CD4-positive, alpha-beta T cell treated with Interleukin-10 for 1 hour (primary cell): ENCODE measurements at places on chromosomes 16 and 17.

DNA sequence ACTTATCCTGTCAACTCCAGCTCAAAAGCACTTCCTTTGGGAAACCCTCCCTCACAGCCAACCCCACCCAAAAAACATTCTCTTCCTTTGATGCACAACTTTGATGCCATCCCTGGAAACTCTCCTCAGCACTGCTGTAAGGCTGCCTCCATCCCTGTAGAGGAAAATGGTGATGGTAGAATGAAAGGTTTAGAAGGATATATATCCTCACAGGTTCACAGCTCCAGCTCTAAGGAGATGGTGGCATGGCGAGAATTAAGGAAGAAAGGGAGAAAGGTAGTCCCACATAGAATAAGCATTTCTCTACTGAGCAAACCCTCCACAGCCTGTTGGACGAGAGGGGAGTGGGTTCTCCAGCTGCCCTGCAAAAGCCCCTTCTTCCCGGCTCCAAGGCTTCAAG, 2.2 kb upstream of the DLX4 start:
- DNase-seq, result no peak

- DNase-seq, result no peak
These were observed 356.4 kb downstream of the WWOX start for GRCh38 chr16:78455861-78456260.

DNA sequence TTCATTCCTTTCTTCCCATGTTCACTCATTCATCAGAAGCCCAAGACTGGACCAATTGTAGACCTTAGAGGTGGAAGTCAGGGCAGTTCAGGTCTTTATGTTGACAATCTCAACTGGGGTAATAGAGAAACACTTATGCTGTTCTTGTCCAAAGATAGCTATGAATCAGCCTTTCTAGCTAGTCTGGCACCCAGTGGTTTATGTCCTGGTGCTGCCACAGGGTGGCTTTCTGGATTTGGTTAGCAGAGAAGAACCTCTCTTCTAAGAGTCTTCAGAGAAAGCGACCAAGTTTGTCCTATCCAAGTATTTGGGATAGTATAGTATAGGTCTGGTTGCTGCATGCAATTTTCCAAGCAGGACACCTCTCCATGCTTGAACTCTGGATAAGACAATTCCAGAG, 83.3 kb downstream of the NOG start:
- no peak for DNase-seq

GRCh38 chr16:17759451-17760390, 289.0 kb upstream of the XYLT1 start:
- DNase-seq, result no peak

DNA sequence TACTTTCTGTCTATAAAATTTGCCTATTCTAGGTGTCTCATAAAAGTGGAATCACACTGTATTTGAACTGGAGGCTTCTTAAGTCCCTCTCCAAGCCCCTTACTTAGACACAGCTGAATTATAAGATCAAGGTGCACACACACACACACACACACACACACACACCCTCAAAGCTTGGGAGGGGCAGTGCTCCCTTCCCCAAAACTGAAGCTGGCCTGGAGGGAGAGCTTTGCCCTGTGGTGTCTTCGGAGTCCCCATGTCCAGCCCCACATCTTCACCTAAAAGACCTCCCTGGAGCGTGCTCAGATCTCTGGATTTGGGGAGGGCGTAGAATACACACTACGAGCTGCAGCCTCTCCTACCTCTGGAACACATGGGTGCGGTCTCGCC, 828 bp downstream of the EMP2 start:
- DNase-seq, result no peak

DNA sequence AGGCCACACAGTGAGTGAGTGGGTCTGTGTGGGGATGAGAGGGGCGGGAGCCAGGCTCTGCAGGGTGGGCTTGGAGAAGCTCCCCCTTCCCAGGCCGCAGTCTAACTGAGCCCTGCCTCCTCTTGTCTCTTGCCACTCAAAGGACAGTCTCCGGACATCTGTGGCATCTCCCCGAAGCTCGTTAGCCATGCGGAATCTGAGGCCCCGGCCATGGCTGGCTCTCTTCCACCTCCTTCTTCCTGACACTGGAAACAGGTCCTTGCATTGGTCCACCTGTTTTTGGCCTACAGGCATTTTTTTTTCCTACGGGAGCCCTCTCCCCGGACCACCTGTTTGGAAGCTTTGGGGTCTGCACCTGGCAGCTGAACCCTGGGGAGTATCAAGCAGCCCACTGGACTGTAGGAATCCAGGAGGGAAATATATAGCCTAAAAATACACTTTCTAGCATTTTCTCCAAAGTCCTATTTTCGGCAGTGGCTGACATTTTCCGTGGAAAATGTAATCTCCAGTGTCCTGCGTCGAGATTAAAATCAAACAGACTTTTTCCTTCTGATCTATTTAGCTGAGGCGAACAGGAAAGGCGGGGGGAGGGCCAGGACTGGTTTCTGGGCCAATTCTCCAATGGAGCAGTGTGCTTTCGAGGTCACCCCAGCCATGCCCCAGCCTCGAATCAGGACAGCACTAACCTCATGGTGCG, 9.1 kb downstream of the ATP2A3 start:
- DNase-seq, result no peak

- DNase-seq, result no peak
These were observed 2274.7 kb downstream of the TP53TG3F start for GRCh38 chr16:35733971-35734702.

GRCh38 chr16:79532785-79533184, 67.8 kb downstream of the MAF start:
- DNase-seq, result no peak

DNA sequence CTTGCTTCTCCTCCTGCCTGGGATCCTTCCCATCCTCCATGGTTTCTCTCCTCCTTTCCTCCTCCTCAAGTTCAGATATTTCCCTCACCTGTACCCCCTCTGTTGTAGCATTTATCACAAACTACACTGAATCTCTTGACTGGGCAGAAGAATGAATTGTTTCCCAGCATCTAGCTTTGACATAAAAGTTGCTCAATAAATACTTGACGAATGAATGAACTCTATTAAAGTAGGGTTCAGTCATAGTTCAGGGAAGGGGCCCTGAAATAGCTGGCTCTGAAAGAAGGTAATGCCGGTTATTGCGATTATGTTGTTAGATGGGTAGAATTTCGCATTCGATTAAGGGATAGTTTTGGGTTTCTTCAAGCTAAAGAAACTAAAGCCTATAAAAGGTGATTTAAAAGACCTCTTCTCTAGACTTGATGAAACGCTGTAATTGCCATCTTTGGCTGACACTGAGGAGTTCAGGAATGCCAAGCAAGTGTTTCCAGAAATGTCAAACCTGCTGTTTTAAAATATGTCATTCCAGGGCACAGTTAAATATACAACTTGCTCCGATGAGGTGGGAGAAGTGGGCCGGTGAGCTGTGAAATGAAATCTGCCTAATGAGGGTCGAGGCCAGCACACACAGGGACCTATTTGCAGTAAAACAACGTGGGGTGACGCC, 1.0 kb upstream of the CPD start:
- DNase-seq, result no peak

DNA sequence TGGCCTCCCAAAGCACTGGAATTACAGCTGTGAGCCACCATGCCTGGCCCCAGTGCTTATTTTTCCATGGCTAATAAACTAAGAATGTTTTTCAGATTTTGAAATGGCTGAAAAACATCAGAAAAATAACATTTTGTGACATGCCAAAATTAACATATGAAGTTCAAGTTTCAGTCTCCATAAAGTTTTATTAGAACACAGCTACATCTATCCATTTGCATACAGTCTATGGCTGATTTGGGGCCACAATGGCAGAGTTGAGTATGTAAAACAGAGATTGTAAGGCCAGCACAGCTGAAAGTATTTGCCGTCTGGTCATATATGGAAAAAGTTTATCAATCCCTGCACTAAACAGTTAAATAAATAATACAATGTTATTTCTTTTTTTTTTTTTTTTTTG, 13.8 kb upstream of the NDUFAB1 start:
- DNase-seq, result no peak

DNA sequence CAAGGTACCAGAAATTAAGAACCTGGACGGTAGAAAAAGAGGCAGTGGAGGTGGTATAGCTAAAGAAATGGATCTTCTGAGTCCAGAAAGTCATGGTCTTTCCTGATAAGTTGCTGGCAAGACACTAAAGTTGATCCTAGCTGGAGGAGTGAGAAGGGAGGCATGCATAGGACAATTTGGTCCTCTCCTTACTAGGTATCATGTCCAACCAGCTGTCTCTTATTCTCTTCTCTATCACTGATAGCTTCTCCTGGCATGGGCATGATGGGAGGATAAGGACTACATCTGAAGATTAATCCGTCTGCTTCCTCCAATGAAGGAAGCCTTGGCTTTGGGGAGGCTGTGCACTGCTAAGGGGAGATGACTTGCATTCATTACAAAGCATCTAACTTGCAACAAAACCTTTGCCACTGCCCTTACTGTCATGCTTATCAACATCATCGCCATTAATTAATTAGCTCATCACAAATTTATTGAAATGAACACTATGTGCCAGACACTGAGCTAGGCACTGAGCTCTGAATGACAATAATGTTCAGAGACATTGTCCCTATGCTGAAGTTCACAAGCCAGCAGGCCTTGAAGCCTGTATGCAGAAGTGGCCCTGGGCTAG, 3.1 kb upstream of the FAM117A start:
- DNase-seq, result no peak

GRCh38 chr16:77974883-77975282, 47.5 kb upstream of the CLEC3A start:
- DNase-seq, result no peak

DNA sequence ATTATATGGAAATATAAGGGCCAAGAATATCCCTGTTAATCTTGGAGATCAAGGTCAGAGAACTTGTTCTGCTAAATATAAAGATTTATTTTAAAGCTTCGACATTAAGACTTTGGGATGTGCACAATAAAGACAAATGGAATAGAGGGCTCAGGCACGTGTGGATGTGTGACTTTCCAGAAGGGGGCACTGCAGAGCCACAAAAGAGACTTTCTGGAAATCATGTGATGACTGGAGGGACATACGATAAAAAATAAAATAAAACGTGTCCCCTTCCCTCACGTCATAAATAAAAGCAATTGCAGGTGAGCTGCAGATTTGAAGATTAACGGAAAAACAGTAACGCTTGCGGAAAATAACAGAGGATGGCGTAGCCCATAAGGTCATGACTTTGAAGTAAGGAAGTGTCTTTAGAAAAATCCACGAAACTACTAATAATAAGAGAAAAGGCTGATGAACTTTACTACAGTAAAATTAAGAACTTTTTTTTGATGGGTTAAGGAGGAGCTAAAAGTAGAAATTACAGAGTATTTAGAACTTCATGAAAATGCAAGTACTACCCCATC, 9.4 kb upstream of the ENGASE start:
- peak; percentile 75 for DNase-seq

DNA sequence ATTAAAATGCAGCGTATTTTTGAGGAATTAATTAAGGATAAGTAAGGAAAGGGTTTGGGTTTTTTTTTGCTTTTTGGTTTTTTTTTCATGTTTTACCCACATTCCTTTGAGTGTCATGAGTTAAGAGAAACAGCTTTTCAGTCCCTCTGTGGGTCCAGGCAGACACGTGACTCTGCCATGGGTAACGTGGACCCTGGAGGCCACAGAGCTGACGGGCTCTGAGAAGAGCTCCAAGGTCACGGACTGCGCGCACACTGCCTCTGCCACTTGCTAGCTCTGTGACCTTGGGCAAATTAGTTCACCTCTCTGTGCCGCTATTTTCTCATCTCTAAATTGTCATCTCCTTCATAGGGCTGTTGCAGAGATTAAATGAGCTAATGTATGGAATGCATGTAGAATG, 588.2 kb upstream of the CDH11 start:
- DNase-seq, result no peak

- DNase-seq, result no peak
These were observed 5.1 kb upstream of the HOXB2 start for GRCh38 chr17:48549914-48550501.

GRCh38 chr16:9599415-9600120, 508.1 kb downstream of the HAPSTR1 start:
- DNase-seq, result no peak

DNA sequence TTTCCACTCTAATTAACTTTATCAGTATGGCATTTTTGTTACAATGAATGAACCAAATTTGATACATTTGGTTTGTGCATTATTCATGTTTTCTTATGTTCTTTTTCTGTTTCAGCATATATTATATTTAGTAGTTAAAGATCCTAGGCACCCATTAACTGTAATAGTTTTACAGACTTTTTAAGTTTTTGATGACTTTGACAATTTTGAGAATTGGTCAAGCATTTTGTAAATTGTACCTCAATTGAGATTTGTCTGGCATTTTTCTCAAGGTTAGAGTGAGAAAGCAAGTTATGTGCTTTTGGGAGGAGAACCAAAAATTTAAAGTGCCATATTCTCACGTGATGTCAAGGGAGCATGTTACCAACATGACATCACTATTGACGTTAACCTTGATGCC, 1019.2 kb downstream of the CDH11 start:
- no peak for DNase-seq

GRCh38 chr17:65634533-65634932, 73.1 kb upstream of the AXIN2 start:
- no peak for DNase-seq

DNA sequence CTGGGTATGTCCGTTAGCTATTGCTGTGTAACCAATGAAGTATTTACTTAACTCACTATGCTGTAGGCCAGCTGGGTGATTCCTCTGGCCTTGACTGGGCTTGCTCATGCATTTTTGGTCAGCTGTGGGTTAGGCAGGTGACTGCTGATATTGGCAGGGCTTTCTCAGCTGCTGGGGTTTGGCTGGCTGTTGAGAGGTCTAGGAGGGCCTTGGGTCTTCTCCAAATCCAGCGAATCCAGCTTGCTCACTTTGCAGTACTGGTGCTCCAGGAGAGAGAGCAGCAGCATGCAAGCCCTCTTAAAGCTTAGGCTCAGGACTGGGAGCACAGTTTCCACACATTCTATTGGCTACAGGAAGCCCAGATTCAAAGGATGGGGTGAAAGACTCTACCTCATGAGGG, 270.1 kb downstream of the PHKB start:
- DNase-seq, result no peak

DNA sequence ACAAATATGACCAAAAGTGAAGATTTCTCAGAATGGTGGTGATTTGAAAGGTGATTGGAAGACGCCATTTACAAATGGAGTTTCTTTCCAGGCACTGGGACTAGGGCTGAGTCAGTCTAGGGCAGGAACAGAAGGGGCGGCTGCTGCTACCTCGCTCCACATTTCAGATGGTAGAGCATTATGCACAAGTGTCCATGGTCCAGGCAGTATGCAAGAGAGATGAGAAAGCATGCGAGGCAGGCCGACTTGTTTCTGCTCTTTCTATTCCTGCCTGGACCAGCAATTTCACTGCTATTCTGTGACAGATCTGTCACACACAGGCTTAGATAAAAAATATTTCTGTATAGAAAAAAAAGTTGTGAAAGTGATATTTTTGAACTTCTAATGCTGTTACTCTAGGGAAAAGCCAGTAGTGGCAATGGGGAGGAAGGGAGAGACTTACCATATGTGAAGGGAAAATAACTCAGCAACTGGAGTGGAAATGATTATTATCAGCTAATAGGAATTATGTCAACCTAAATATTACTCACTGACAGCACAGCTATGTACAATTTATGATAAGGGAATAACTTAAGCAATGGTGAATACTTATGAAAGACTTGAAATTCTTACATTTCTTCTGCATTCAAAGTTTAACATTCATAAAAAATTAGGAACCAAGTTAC, 134.7 kb upstream of the NETO2 start:
- no peak for DNase-seq
